ENCODE measurements at places on chromosomes 2 and 18. TPM values are rescaled to one million over a fixed set of nuclear protein-coding genes. Genes with fewer than 3 reads are reported as not detected.

CAPN14 gene
- total RNA-seq: 0.50 TPM

DNA sequence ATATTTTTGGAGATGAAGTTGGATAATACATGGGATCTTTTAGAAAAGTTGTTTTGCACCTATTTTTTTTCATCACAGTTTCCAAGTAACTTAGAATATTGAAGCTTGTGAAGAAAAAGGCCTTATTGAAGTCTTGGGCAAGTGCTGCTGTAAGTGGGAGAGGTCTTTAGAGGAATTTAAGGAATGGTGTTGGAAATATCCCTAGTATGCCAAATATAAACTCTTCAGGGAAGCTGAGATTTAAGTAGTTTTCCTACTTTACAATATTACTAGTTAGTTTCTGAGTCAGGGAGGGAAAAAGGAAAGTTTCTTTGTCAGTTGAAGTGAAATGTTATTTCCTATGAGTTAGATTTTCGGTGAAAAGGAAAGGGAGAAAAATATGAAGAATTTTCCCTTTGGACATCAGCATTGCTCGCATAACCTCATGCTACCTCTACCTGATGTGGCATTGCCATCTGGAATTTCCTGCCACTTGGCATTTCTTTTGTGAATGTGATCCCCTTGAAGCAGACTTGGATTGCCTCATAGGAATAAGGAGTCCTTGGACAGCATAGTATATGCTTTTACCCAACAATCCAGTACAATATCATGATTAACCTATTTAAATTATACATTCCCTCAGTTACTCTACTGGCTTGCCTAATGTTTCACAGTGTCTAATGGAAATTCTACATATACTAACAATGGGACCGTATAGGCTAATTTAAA is 12.1 kb downstream of the PLEKHH2 start:
- no peaks in the 10 kb centered on the region for H3K27me3 ChIP-seq
- no peak overlapping the region for H3K4me3 ChIP-seq
- H3K4me1 ChIP-seq: peaks cover 4% of the 10 kb centered on the region
- DNase-seq: no peak
- H3K27ac ChIP-seq: no peak overlapping the region

DNA sequence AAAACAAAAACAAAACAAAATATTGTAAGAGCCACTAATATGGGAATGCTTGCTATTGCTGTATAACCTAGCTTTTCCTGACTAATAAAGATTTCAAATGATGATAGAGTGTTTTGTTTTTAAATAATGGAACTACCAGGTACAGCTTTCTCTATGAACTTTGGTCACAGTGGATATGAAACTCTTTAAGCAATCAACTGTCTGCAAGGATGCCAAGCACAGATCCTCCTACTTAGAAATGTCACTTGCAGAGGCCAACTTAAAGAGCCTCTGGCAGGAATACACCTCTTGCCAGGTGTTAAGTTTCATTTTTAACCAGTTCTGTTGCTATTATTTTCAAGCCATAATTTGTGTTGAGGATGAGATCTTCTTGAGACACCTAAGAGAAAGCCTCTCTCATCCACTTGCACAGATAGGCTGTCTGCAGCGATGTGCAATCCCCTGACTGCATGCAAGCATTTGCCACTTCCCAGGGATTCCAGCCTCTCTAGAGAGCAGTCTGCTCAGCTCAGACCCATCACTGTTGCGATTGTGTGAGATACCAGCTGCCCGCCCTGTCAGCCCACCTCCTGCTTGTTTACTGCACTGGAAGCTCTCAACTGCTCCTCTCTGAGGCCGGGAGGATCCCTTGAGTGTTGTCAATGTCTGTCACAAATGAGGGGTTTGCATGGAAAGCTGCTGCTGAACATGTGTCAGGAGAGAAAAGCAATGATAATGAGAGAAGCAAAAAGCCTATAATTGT is 86.1 kb upstream of the SCG2 start:
- no peaks in the 10 kb centered on the region for H3K36me3 ChIP-seq
- no peak for DNase-seq
- H3K4me3 ChIP-seq: no peak overlapping the region
- no peaks in the 10 kb centered on the region for H3K4me1 ChIP-seq
- H3K27ac ChIP-seq: no peak overlapping the region
- peaks cover 4% of the 10 kb centered on the region for H3K27me3 ChIP-seq

- H3K27me3 ChIP-seq: no peaks in the 10 kb centered on the region
- DNase-seq: no peak
- H3K36me3 ChIP-seq: peaks cover 21% of the 10 kb centered on the region
- peaks cover 9% of the 10 kb centered on the region for H3K4me1 ChIP-seq
- no peak overlapping the region for H3K4me3 ChIP-seq
These were observed 133.6 kb downstream of the GALNT1 start for GRCh38 chr18:35715139-35715538.

HTR2B gene
- not detected for total RNA-seq

GRCh38 chr2:185484602-185485001 is 254.0 kb upstream of the FSIP2 start:
- H3K27ac ChIP-seq: no peak overlapping the region
- peaks cover 25% of the 10 kb centered on the region for H3K36me3 ChIP-seq
- no peak overlapping the region for H3K4me3 ChIP-seq
- H3K27me3 ChIP-seq: no peaks in the 10 kb centered on the region
- no peak for DNase-seq

ANKRD62 gene
- not detected for total RNA-seq

SPRED2 gene
- 36.6 TPM for total RNA-seq

DNA sequence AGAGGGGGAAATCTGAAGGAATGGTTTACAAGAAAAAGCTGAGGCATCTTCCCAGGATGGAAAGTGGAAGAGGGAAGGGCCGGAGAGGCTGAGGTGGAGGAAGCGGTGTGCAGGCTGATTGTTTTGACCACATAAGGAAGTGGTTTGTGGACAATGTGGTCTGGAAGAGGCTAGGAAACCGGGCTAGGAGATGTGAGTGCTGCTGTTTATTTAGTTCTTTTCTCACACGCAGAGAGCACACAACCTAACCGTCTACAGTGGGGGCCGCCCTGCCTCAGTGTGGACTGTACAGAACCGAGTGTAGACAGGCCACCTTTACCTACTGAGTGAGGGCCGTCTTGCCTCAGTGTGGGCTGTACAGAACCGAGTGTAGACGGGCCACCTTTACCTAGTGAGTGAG is 251.7 kb upstream of the PXDN start:
- H3K36me3 ChIP-seq: no peaks in the 10 kb centered on the region
- H3K27ac ChIP-seq: no peak overlapping the region
- no peak for DNase-seq

DNA sequence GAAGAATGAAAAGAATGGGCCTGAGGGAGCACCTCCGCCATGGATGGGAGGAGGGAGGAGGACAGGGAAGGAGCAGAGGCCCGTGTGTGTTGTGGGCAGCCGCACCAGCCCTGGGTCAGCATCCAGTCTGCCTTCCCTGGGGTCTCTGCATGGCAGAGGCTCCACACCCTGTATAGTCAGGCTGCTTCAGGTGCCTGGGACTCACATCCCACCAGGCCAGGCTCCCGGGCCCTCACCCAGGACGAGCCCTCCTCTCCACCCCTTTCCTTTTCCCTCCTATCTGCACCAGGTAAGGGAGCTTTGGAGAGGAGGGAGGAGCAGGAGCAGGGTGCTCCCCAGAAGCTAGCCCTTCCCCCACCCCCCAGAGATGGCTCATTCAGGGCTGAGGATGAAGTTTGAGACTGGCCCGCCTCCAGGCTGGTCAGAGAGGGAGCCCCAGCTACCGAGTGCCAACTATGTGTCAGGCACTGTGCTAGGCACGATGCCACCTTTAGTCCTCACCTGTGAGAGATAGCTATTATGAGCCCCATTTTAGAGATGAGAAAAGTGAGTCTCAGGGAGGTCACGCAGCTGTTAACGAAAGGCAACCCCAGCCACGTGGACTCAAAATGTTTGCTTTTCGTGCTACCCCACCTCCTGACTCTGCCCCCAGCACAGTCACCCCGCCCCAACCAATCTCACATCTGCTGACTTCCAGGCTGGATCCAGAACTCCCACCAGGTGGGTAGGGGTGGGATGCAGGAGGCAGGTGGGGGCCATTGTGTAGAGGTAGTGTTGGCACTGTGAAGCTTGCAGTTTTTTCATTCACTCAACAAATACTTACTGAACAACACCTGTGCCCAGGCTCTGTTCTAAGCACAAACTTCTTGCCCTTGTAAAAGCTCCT is 242.1 kb downstream of the DYSF start:
- H3K4me1 ChIP-seq: peaks cover 22% of the 10 kb centered on the region
- H3K36me3 ChIP-seq: no peaks in the 10 kb centered on the region
- H3K27ac ChIP-seq: no peak overlapping the region
- H3K4me3 ChIP-seq: no peak overlapping the region
- no peak for DNase-seq

REG1B gene
- total RNA-seq: not detected

DNA sequence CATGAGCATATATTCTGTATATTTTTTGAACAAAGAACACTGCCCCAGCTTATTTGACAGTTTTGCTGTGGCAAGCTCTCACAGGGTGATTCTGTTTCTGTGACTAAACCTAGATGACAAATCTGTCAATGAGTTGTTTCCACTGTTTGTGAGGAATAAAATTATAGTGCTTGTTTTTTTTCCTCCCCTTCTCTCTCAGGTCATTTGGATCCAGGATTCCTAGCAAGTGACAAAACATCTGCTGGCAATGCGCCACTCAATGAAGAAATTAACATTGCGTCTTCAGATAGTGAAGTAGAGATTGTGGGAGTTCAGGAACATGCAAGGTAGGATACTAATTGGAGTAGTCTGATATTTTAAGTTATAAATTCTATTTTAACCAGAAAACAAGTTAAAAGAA is 149.3 kb downstream of the HAUS1 start:
- no peak overlapping the region for H3K4me3 ChIP-seq
- peaks cover 4% of the 10 kb centered on the region for H3K36me3 ChIP-seq
- H3K4me1 ChIP-seq: peaks cover 19% of the 10 kb centered on the region
- DNase-seq: no peak
- peak overlapping the region; percentile 50 for H3K27ac ChIP-seq
